Activated T-cell treated with anti-CD3 and anti-CD28 coated beads, Interleukin-2, amount 50 U/mL, for 4 hours (primary cell): ENCODE measurements at places on chromosomes 7 and 10. TPM values are rescaled to one million over a fixed set of nuclear protein-coding genes. Genes with fewer than 3 reads are reported as not detected.

PROSER2 gene
- 1.9 TPM for total RNA-seq

CDK14 gene
- total RNA-seq: 1.1 TPM

MIOS gene
- 33.9 TPM for total RNA-seq

STK31 gene
- total RNA-seq: 0.19 TPM

H2AZ2 gene
- total RNA-seq: 128 TPM

SPDYE5 gene
- not detected for total RNA-seq

PRKG1 gene
- not detected for total RNA-seq

HGF gene
- total RNA-seq: not detected

CFAP46 gene
- total RNA-seq: 0.22 TPM

ACSM6 gene
- not detected for total RNA-seq

ATG9B gene
- 5.8 TPM for total RNA-seq

NFKB2 gene
- total RNA-seq: 302 TPM

WNT8B gene
- total RNA-seq: 0.11 TPM

LFNG gene
- total RNA-seq: 17.7 TPM

CPA2 gene
- total RNA-seq: 0.55 TPM

LRRN3 gene
- total RNA-seq: 54.0 TPM

EGFR gene
- total RNA-seq: 0.26 TPM

FFAR4 gene
- total RNA-seq: not detected

CLRN3 gene
- not detected for total RNA-seq

PWWP2B gene
- 3.3 TPM for total RNA-seq

HILPDA gene
- total RNA-seq: 23.7 TPM

TFEC gene
- total RNA-seq: 1.9 TPM

ASB15 gene
- total RNA-seq: not detected
